ENCODE measurements at places on chromosomes 4 and X. TPM values are rescaled to one million over a fixed set of nuclear protein-coding genes. Genes with fewer than 3 reads are reported as not detected.

DNA sequence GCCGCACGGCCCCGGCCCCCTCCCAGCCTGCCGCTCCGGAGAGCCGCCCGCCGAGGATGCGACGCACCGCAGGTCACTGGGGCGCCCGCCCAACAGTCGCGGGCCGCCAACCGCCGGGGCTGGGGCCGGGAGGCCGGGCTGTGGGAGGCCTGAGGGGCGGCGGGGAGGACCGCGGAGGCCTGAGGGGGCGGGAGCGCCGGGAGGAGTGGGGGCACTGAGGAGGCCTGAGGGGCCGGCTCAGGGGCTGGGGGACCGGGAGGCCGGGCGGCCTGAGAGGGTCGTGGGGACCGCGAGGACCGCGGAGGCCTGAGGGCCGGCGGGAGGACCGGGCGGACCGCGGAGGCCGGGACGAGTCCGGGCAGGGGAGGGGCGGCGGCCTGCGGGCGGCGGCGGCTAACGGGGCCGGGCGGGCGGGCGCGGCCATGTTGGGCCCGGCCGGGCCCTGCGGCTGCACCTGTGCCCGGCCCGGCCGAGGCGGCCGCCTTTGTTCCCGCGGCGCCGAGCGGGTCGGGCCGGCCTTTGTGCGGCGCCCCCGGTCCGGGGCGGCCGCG, 353 bp downstream of the NSD2 start:
- H3K27ac ChIP-seq = peak overlapping the region; percentile 48
- peak; percentile 32 for DNase-seq
- no peaks in the 10 kb centered on the region for H3K36me3 ChIP-seq
- H3K27me3 ChIP-seq = no peaks in the 10 kb centered on the region
- H3K4me3 ChIP-seq = peak overlapping the region; percentile 99

- no peaks in the 10 kb centered on the region for H3K27me3 ChIP-seq
- no peak overlapping the region for H3K4me3 ChIP-seq
- H3K36me3 ChIP-seq = no peaks in the 10 kb centered on the region
- H3K4me1 ChIP-seq = no peaks in the 10 kb centered on the region
- DNase-seq = no peak
- H3K27ac ChIP-seq = no peak overlapping the region
These were observed 38.8 kb downstream of the DCLK2 start for GRCh38 chr4:150117094-150117493.

ARHGAP24 gene
- total RNA-seq = 4.3 TPM

MORC4 gene
- 30.6 TPM for total RNA-seq

DNA sequence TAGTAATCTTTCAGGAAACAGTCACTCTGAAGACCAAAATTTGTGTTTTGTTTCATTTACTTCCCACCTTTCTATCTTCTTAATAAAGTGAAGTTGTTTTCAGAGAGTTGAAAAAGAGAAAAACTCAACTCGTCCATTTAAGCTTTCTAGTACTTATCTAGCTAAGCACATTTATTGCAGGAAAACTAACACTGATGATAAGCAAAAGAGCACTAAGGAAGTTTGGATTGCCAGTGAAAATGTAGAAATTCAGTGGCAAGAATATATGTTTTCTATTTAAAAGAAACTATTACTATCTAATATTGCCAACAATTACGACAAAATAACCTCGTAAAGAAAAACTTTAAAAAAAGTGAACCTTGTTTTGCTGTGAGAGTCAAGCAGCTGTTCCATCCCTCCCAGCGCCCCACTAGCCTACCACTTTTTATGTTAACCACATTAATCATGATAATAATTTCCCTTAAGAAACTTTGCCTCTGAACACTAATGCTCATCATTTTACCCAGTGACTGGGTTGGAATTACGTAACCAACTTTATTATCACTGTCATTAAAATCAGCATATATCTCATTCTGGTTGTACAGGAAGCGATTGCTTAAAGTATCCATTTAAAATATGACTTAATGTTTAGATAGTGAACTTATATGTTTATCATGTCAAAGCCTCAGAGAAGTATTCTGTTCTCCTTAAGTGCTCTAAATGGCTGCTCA, 24.8 kb downstream of the SPRY1 start:
- H3K27ac ChIP-seq = no peak overlapping the region
- H3K4me1 ChIP-seq = no peaks in the 10 kb centered on the region
- no peaks in the 10 kb centered on the region for H3K36me3 ChIP-seq
- H3K27me3 ChIP-seq = no peaks in the 10 kb centered on the region

DNA sequence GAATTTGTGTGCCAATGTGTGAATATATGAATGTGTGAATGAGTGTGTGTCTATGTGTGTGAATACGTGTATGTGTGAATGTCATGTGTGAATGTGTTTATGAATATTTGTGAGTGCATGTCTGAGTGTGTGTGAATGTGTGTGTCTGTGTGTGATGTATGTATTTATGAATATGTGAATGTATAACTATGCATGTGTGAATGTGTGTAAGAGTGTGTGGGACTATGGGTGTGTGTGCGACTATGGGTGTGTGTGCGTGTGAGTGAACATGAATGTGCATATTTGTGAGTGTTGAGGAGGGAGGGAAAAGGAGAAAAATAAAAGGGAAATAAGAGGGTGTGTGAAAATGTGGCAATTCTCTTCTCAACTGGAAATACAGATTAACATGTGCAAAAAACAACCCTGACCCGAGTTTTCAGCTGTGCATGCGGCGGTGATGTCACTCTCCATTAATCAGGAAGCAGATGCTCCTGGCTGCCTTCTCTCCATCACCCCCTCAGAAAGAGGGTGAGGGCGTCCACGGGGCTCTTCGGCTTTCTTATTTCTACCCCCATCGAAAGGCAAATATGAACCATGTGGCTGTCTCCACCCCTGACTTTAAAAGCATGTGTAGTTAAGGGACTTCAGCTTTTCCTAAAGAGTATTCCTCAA, 219.8 kb downstream of the MAML3 start:
- no peak overlapping the region for H3K4me3 ChIP-seq
- no peaks in the 10 kb centered on the region for H3K27me3 ChIP-seq
- no peaks in the 10 kb centered on the region for H3K36me3 ChIP-seq
- H3K4me1 ChIP-seq = no peaks in the 10 kb centered on the region
- H3K27ac ChIP-seq = no peak overlapping the region

- H3K27me3 ChIP-seq = no peaks in the 10 kb centered on the region
- H3K36me3 ChIP-seq = no peaks in the 10 kb centered on the region
- no peak overlapping the region for H3K4me3 ChIP-seq
- no peaks in the 10 kb centered on the region for H3K4me1 ChIP-seq
These were observed 27.9 kb upstream of the PHOX2B start for GRCh38 chr4:41776466-41776865.

GRCh38 chr4:114864060-114864459, 249.4 kb downstream of the NDST4 start:
- H3K27me3 ChIP-seq = no peaks in the 10 kb centered on the region
- H3K36me3 ChIP-seq = no peaks in the 10 kb centered on the region
- no peak overlapping the region for H3K27ac ChIP-seq
- no peak for DNase-seq

- no peak overlapping the region for H3K4me3 ChIP-seq
- H3K4me1 ChIP-seq = no peaks in the 10 kb centered on the region
- no peak overlapping the region for H3K27ac ChIP-seq
- no peaks in the 10 kb centered on the region for H3K27me3 ChIP-seq
These were observed 514.8 kb upstream of the TENM3 start for GRCh38 chr4:181728305-181728966.

- H3K36me3 ChIP-seq = no peaks in the 10 kb centered on the region
- H3K4me3 ChIP-seq = no peak overlapping the region
- DNase-seq = no peak
- no peak overlapping the region for H3K27ac ChIP-seq
These were observed 60.6 kb upstream of the LIMCH1 start for GRCh38 chr4:41477181-41477905.

DNA sequence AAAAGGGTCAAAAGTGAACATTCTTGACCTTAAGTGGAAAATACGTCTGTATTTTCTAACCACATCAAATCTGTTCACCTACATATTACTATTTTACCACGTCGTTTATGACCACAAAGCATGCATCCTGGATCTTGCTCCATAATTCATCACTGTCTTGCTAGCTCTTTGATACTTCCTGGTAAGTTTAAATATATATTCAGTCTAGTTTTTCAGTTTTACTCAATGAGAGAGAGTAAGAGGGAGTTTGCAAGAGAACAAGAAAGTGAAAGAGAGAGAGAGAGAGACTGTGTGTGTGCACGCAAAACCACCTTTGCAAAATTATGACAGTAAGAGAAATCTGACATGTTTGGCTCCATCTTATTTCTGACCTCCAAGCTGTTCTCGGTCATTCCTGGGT, 173.7 kb upstream of the GALNTL6 start:
- no peak overlapping the region for H3K4me3 ChIP-seq
- no peak overlapping the region for H3K27ac ChIP-seq
- DNase-seq = no peak
- H3K27me3 ChIP-seq = no peaks in the 10 kb centered on the region

GRCh38 chrX:40082447-40083119, 15.2 kb downstream of the BCOR start:
- H3K27me3 ChIP-seq = peaks cover 9% of the 10 kb centered on the region
- no peak for DNase-seq
- H3K4me3 ChIP-seq = no peak overlapping the region
- H3K36me3 ChIP-seq = no peaks in the 10 kb centered on the region
- H3K4me1 ChIP-seq = peaks cover 31% of the 10 kb centered on the region

GRCh38 chr4:102537269-102537668, 36.1 kb downstream of the NFKB1 start:
- H3K27me3 ChIP-seq = no peaks in the 10 kb centered on the region
- H3K36me3 ChIP-seq = no peaks in the 10 kb centered on the region
- no peaks in the 10 kb centered on the region for H3K4me1 ChIP-seq
- DNase-seq = no peak
- H3K4me3 ChIP-seq = no peak overlapping the region

- no peaks in the 10 kb centered on the region for H3K4me1 ChIP-seq
- no peak overlapping the region for H3K27ac ChIP-seq
- no peak overlapping the region for H3K4me3 ChIP-seq
- H3K27me3 ChIP-seq = no peaks in the 10 kb centered on the region
- no peak for DNase-seq
These were observed 346.6 kb upstream of the PABPC4L start for GRCh38 chr4:134548052-134548628.

TTC29 gene
- total RNA-seq = not detected

GCNA gene
- 1.8 TPM for total RNA-seq

GRCh38 chr4:40289366-40290188, 45.6 kb upstream of the CHRNA9 start:
- H3K36me3 ChIP-seq = no peaks in the 10 kb centered on the region
- no peak overlapping the region for H3K27ac ChIP-seq
- H3K4me3 ChIP-seq = no peak overlapping the region

ELF4 gene
- 7.9 TPM for total RNA-seq

- no peak overlapping the region for H3K4me3 ChIP-seq
- H3K36me3 ChIP-seq = no peaks in the 10 kb centered on the region
- DNase-seq = no peak
- H3K4me1 ChIP-seq = no peaks in the 10 kb centered on the region
- H3K27me3 ChIP-seq = no peaks in the 10 kb centered on the region
- H3K27ac ChIP-seq = no peak overlapping the region
These were observed 43.6 kb upstream of the AFAP1 start for GRCh38 chr4:7983296-7983695.

MTCP1 gene
- total RNA-seq = 31.8 TPM

- H3K27me3 ChIP-seq = peaks cover 19% of the 10 kb centered on the region
- no peaks in the 10 kb centered on the region for H3K36me3 ChIP-seq
- no peak overlapping the region for H3K4me3 ChIP-seq
- DNase-seq = no peak
These were observed 332.7 kb downstream of the MID1IP1 start for GRCh38 chrX:39133971-39134370.

GRCh38 chrX:22516893-22517292, 244.2 kb downstream of the CBLL2 start:
- H3K36me3 ChIP-seq = no peaks in the 10 kb centered on the region
- H3K4me3 ChIP-seq = no peak overlapping the region
- no peaks in the 10 kb centered on the region for H3K27me3 ChIP-seq
- H3K4me1 ChIP-seq = no peaks in the 10 kb centered on the region
- H3K27ac ChIP-seq = no peak overlapping the region

DNA sequence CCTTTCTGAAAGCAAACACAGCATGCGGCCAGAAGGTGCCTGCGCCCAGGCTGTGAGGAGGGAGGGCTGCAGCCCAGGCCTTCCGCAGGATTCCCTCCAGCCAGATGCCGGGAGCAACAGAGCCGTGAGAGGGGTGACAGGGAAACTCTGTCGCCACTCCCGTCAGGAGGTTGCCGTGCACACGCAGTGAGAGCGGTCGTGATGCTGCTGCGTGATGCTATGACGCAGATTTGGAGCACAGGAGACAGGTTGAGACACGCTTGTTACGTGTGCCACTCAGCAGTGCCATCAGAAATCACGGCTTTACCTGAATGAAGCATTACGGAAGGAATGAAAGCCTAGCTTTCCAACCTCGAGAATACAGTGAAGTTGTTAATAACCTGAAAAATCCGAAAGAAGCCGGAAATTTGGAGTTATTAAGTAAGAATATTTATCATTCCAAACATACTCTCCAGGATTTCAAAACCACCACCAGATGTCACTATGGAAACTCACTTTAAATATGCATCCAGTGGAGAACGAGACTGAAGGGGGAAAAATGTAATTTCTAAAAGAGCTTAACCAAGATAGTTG, 54.4 kb downstream of the FAT1 start:
- H3K27ac ChIP-seq = no peak overlapping the region
- no peaks in the 10 kb centered on the region for H3K36me3 ChIP-seq
- DNase-seq = no peak
- no peaks in the 10 kb centered on the region for H3K27me3 ChIP-seq

DNA sequence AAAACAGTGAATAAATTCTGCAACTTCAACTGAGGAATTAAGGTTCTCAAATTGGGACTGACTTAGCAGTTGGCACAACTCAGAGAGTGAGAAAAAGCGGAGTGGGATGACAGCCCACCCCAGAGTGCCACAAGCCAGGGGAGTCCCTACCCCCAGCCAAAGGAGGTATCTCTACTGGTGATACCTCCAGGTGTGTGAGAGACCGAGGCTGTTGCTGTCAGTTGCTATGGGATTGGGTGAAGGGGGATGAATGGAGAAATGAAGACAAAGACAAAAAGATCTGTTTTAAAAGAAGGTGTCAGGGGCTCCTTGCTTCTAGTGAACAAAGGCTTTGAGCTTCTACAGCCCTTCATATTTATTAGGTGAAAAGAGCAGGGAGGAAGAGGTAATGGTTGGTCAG, 71.4 kb upstream of the UGT2B10 start:
- H3K27ac ChIP-seq = no peak overlapping the region
- H3K4me1 ChIP-seq = no peaks in the 10 kb centered on the region
- H3K27me3 ChIP-seq = no peaks in the 10 kb centered on the region
- no peak overlapping the region for H3K4me3 ChIP-seq

- H3K27me3 ChIP-seq = no peaks in the 10 kb centered on the region
- H3K4me3 ChIP-seq = no peak overlapping the region
- DNase-seq = no peak
- H3K27ac ChIP-seq = no peak overlapping the region
- no peaks in the 10 kb centered on the region for H3K36me3 ChIP-seq
These were observed 37.7 kb downstream of the NHS start for GRCh38 chrX:17412692-17413091.

STARD8 gene
- total RNA-seq = 19.6 TPM

KCTD8 gene
- 0.61 TPM for total RNA-seq
